HS-5 (cell line): ENCODE measurements at places on chromosomes 16 and 17.

- no peak for DNase-seq
Measured at GRCh38 chr16:49664221-49665215, 191.4 kb downstream of the ZNF423 start.

GRCh38 chr16:20866801-20867200 lies 33.4 kb downstream of the DCUN1D3 start:
- no peak for DNase-seq

DNA sequence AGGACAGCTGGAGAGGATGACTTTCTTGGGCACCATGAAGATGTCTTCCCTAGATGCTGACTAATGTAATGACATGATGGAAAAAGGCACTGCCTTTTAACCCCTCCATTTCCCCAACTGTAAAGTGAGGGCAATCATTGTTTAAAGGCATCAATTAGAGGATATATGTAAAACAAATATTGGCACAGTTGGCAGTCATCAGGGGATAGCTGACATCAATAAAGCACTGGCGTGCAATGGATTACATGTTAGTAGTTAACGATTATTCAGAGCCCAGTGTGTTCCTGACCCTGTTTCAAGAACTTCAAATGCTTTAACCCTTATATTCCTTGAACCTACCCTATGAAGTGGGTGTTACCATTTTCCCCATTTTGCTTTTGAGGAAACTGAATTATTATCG lies 100.7 kb downstream of the TMEM114 start:
- DNase-seq = no peak

GRCh38 chr17:46023783-46024388 lies 24.8 kb downstream of the STH start:
- no peak for DNase-seq

GRCh38 chr17:57677858-57678257 lies 67.2 kb downstream of the CCDC182 start:
- DNase-seq = no peak

DNA sequence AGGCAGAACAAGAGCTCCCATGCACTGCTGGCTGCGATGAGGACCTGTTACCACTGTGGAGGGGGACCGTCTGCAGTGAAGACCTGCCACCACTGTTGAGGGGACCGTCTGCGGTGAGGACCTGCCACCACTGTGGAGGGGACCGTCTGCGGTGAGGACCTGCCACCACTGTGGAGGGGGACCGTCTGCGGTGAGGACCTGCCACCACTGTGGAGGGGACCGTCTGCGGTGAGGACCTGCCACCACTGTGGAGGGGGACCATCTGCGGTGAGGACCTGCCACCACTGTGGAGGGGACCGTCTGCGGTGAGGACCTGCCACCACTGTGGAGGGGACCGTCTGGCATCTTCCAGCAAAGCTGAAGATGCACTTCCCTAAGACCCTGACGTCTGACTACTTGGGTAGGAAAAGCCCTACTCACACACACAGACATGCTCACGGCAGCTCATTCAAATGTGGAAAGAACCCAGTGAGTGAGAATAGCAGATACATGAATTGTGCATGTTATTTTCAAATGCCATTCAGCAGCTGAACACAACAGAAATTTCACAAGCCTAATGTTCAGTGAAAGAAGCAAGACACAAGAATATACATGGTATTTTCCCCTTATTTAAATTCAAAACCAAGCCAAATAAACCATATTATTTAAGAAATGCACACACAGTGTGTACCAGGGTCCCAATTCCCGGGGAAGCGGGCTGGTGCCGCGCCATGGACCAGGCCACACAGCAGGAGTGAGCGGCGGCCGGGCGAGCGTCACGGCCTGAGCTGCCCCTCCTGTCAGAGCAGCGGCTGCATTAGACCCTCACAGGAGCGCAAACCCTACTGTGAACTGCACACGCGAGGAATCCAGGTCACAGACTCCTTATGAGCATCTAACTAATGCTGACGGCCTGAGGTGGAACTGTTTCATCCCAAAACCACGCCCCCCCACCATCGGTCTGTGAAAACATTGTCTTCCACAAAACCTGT lies 64.2 kb upstream of the METRNL start:
- DNase-seq = no peak
